ENCODE measurements at places on chromosomes 2 and 18. TPM values are rescaled to one million over a fixed set of nuclear protein-coding genes. Genes with fewer than 3 reads are reported as not detected.

The ABCG5 gene
- not detected for polyA plus RNA-seq

The C2orf78 gene
- polyA plus RNA-seq = not detected

The PIGN gene
- 16.3 TPM for polyA plus RNA-seq

The ACADL gene
- 12.4 TPM for polyA plus RNA-seq

The UCN gene
- polyA plus RNA-seq = 2.5 TPM

The FRZB gene
- 40.4 TPM for polyA plus RNA-seq

The REG1A gene
- polyA plus RNA-seq = not detected

The POLR1B gene
- polyA plus RNA-seq = 12.8 TPM

The SETBP1 gene
- polyA plus RNA-seq = 19.5 TPM

The TRIM43 gene
- polyA plus RNA-seq = not detected

DNA sequence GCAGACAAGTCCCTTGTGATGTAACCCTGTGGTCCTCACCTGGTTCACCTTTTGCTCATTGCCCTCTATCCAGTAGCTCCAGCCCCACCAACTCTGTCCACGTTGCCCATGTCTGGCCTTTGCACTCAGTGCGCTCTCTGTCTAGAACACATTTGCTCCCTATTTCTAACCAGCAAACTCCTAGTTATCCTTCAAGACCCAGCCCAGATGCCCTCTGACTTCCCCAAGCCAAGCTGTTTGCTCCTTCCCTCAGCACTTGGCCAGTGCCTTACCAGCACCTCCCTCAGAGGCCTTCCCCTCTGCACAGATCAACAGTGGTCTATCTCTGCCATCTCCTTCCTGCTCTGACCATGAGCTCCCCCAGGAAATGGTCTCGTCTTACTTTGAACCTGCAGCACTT is 137.7 kb downstream of the DYSF start:
- DNase-seq = no peak

GRCh38 chr2:151616760-151617339 is 117.4 kb downstream of the NEB start:
- DNase-seq = no peak

DNA sequence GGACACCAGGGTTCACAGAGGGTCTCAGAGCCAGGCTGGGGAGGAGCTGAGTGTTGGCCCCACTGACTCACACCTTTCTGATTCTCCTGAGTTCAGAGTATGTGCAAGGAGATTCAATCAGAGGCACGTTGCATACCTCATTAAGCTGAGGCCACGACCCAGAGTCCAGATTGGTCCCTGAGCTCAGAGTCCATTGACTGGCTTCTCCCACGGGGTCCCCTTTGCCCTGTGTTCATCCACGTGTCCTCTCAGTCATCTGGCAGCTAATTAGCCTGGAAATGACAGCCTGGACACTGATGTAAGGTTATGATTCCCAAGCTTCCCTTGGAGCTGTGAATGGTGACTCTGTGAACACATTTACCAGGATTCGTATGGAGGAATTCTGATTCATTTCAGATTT is 267.2 kb downstream of the SH3BP4 start:
- no peak for DNase-seq

- no peak for DNase-seq
Measured at GRCh38 chr2:71528749-71529148, 75.4 kb downstream of the DYSF start.

DNA sequence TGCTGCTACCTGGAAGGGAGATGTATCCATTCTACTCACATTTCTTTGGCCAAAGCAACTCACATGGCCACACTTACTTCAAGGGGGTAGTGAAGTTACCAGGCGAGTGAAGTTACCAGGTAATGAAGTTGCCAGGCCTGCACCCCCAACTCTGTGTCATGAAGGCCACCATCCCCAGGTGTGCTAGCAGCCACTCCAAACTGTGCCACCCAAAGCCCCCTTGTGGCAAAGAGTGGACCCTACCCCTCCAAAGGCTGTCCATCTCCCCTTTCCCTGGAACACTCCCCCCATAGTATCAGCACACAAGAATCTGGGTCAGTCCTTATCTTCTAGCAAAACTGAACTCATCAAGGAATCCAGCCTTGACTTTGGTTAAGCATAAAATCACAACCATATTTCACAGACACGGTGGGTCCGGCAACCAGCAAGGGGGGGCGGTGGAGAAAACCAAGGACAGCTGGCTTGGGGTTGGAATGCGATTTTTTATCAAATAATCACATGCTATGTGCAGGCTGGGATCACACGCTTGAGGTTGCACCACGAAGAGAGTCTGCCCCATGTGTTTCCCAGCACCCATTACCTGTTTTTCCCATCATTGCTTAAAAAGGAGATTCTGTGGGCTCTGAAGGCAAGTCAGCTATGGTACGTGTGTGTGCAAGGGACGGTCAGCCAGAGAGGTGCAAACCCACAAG is 60.9 kb downstream of the ZFP36L2 start:
- DNase-seq = no peak

DNA sequence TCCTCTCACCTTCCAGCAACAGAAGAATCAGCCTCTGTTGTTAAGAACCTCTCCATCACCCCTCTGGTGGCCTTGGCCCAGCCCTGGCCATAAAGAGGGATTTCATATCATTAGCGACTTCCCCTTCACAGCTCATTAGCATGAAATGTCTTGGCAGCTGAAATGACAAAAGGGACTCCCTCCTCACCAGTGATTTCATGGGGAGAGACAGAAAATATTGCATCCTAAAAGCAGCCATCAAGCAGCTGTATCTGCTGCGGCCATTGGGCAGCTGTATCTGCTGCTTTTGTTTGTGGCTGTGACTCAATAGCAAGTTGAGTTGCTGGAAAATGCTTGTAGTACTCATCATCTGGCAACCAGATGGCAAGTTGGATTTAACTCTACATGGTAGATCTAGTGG is 105.9 kb upstream of the RMDN2 start:
- DNase-seq = no peak

- no peak for DNase-seq
Measured at GRCh38 chr2:171405546-171405945, 28.2 kb downstream of the METTL8 start.

GRCh38 chr2:163462993-163463392 is 272.8 kb downstream of the FIGN start:
- no peak for DNase-seq

DNA sequence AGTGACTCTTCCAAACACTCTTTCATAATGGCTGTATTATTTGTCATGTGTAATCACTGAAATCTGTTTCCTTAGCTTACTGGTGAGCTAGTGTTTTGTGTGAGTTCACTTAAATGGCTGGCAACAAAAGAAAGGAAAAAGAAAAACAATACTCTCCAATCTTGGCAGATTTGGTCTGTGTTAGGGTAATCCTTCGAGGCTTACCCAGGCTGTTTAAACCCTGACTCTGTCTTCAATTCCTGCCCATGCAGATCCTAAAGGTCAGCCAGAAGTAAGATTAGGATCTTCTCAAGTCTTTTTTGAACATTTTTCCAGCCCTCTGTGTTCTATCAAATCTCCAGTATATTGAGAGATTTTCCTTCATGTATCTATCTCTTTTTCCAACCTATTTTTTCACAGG is 85.3 kb downstream of the CCDC178 start:
- DNase-seq = no peak

DNA sequence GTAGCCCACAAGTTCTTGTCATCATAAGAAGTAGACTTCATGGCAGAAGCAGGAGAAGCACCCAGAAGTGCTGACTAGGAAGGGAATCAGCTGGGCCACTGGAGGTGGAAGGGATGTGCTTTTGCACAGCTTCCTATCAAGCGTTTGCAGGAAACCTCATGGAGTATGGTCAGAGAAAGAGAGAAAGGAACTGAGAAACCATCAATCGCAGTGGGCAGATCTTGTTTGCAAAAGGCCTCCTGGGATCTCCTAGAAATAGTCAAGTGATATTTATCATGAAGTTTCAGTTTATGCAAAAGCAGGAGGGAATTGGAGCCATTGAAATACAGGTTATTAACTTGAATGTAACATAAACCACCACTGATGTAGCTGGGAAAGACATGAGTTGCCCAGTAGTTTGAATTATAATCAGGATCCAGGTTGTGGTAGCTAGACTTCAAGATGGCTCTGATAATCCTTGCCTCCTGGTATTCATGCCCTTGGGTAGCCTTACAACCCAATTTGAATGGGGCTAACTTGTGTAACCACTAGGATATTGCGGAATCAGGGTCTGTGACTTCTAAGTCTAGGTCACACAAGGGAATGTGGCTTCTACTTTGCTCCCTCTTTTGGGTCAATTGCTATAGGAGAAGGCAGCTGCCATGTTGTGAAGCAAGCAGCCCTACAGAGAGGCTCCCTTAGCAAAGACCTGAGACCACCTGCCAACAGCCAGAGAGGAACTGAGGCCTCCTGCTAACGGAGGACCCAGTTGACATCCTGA is 69.8 kb upstream of the TCF4 start:
- DNase-seq = no peak

- DNase-seq = no peak
Measured at GRCh38 chr2:23381084-23381483, 3.9 kb upstream of the KLHL29 start.

DNA sequence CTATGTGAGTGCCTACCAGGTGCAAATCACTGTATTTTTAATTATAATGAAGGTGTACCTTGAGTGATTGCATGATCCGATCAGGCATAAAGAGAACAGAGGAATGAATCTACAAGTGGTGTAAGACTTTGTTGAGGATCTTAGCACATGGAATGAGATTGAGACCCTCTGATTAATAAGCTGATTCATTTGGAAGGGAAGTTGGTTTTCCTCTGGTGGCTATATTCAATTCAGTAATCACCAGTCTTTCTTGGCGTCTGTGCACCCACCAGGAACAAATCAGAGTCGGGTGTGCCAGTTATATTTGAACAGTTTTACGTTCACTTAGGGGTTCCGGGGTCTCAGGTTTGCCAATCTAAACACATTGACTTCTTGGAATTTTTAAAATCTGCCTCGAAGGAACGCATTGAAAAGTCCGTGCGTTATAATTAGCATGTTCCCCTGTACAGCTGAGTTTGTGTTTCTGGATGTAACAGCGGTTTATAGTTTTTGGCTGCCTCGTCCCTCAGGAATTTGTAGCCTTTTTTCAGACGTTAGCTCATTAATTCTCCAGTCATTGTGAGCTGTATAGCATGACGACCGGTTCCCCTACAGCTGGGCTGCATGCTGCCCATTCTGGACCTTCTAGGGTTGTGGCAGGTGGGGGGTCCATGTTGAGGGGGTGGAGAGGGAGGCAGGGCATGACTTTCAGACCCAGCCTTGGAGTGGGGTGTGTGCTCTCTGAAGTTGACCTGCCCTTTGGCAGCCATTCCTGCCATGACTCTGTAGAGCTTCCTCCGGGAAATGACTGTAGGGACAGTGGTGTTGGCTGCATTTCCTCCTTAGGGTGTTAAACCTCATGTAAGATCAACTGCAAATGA is 20.3 kb downstream of the MYO1B start:
- peak; percentile 47 for DNase-seq

- peak; percentile 17 for DNase-seq
Measured at GRCh38 chr18:26804519-26804918, 61.0 kb downstream of the AQP4 start.

Measured in hindlimb muscle (tissue), 1 donor.